Fibroblast of skin of scalp (primary cell): ENCODE measurements at places on chromosomes 6 and 20.

GRCh38 chr6:110328259-110328658 lies 29.9 kb downstream of the METTL24 start:
- DNase-seq: peak; percentile 51

DNA sequence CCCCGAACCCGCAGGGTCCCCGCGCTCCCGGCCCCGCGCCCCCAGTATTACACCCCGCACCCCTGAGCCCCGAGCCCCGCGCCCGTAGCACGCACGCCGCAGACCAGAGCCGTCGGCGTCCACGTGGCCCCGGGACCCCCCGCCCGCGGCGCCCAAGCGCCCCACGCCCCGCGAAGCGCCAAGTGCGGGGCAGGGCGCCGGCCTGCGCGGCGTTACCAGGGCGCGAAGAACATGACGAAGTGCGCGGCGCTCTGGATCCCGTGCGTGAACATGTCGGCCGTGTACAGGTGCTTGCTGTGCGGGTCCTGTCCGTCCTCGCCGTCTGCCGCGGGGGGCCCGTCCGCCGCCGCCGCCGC lies 312 bp downstream of the TXNDC5 start:
- no peak for DNase-seq

GRCh38 chr6:163487606-163488005 lies 73.1 kb downstream of the QKI start:
- DNase-seq: no peak

DNA sequence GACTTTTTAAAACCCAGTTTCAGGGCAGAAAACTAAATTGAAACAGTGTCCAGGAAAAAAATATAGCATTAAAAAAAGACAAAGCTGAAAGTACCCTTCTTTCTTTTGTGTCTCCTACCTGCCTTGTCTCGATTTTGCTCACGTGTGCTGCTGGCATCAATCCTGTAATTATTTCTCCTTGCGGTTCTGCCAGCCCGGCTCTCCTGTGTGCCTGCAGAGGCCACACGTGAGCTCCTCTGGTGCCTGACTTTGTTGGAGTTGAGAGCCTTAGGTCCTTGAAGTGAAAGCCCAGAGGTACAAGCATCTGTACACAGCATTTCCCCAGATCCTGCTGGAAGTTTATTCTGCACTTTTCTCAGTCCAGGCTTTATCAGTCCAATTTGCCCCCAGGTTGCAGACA lies 36.5 kb downstream of the GHRH start:
- no peak for DNase-seq

DNA sequence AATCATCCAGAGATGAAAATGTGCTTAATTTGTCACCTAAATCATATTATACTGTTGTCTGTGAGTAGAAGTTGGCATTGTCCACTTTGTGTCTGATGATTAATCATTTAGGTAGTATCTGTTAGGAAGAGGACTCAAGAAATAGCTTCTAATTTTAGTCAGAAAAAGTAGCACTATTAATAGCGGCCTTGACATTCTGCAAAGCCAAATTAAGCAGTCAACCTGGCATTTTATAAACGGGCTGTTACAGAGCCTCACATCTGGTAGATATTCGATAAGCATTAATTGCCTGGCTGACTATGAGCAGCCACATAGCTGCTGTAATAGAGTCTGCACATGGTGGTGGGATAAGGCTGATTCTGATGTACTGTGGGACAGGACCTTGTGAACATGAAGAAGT lies 99.5 kb downstream of the KLHL32 start:
- DNase-seq: no peak

- peak; percentile 73 for DNase-seq
These were observed 1.4 kb upstream of the MUC21 start for GRCh38 chr6:30981942-30982772.
